ENCODE measurements at places on chromosomes 11 and 22. TPM values are rescaled to one million over a fixed set of nuclear protein-coding genes. Genes with fewer than 3 reads are reported as not detected.

DNA sequence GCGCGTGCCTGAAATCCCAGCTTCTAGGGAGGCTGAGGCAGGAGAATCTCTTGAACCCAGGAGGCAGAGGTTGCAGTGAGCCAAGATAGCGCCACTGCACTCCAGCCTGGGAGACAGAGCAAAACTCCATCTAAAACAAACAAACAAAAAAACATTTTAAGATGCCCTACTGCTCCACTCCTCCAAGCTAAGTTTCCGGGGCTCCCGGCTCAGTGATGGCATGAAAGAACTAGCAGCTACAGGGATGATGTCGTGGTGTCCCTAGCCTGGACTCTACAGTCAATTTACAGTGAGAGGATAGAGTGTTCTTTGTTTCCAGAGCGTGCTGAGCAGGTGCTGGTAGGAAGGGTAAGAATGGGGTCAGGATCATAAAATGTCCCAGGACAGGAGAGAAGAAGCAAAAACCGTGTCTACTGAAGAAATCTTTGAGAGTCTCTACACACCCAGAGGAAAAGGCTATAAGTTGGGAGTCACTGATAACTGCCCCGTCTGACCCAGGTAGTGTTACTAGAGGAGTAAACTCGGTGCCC lies 1.2 kb upstream of the ZBTB3 start:
- H3K36me3 ChIP-seq, result peaks cover 11% of the 10 kb centered on the region
- DNase-seq, result no peak
- peaks cover 22% of the 10 kb centered on the region for H3K4me1 ChIP-seq
- no peaks in the 10 kb centered on the region for H3K27me3 ChIP-seq

The ABCG4 gene
- not detected for total RNA-seq

The P2RY6 gene
- not detected for total RNA-seq

The SLC6A5 gene
- total RNA-seq, result not detected

- no peaks in the 10 kb centered on the region for H3K36me3 ChIP-seq
- no peaks in the 10 kb centered on the region for H3K4me1 ChIP-seq
- no peak overlapping the region for H3K27ac ChIP-seq
- H3K4me3 ChIP-seq, result no peak overlapping the region
- DNase-seq, result no peak
- no peaks in the 10 kb centered on the region for H3K27me3 ChIP-seq
Measured at GRCh38 chr22:35192129-35192918, 65.0 kb upstream of the HMGXB4 start.

- H3K27me3 ChIP-seq, result no peaks in the 10 kb centered on the region
- no peaks in the 10 kb centered on the region for H3K4me1 ChIP-seq
- no peak overlapping the region for H3K4me3 ChIP-seq
- DNase-seq, result no peak
Measured at GRCh38 chr11:11816511-11817314, 25.1 kb upstream of the USP47 start.

- no peak overlapping the region for H3K27ac ChIP-seq
- no peak for DNase-seq
- H3K27me3 ChIP-seq, result no peaks in the 10 kb centered on the region
- H3K4me1 ChIP-seq, result no peaks in the 10 kb centered on the region
- no peak overlapping the region for H3K4me3 ChIP-seq
- no peaks in the 10 kb centered on the region for H3K36me3 ChIP-seq
Measured at GRCh38 chr11:12502046-12502445, 124.7 kb downstream of the PARVA start.

GRCh38 chr11:1933416-1934334 lies 13.5 kb upstream of the MRPL23 start:
- no peaks in the 10 kb centered on the region for H3K36me3 ChIP-seq
- peak; percentile 4 for DNase-seq
- peaks cover 2% of the 10 kb centered on the region for H3K4me1 ChIP-seq
- peaks cover 18% of the 10 kb centered on the region for H3K27me3 ChIP-seq
- H3K4me3 ChIP-seq, result no peak overlapping the region

The JAML gene
- total RNA-seq, result 122 TPM

GRCh38 chr11:44711113-44711786 lies 15.5 kb upstream of the TSPAN18 start:
- no peaks in the 10 kb centered on the region for H3K36me3 ChIP-seq
- peaks cover 15% of the 10 kb centered on the region for H3K27me3 ChIP-seq
- no peak overlapping the region for H3K27ac ChIP-seq
- H3K4me1 ChIP-seq, result peaks cover 12% of the 10 kb centered on the region
- no peak for DNase-seq
- H3K4me3 ChIP-seq, result no peak overlapping the region

DNA sequence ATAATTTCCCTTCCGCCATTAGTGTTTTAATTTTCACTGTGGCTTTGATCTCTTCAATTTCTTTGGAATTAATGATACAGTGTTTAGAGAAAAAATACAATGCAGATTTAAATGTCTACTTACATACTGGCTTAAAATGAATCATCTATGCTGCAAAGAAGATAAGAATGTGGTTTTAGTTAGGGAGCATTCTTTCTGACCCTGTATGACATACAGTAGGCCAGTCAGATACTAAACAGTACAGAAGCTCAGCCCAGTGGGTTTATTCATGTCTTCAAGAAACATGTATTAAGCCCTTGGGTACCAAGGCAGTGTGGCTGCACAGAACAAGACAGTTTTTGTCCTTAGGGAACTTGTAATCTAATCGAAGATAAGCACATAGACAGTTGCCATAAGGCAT lies 268.8 kb downstream of the DDX10 start:
- no peak overlapping the region for H3K27ac ChIP-seq
- H3K4me1 ChIP-seq, result no peaks in the 10 kb centered on the region
- DNase-seq, result no peak
- H3K27me3 ChIP-seq, result no peaks in the 10 kb centered on the region
- H3K4me3 ChIP-seq, result no peak overlapping the region
